ENCODE measurements at places on chromosomes 5 and 9.

GRCh38 chr9:110217656-110218099, 9.7 kb upstream of the C9orf152 start:
- DNase-seq = no peak

- DNase-seq = no peak
Observed at GRCh38 chr5:66307647-66308241, 163.6 kb downstream of the SREK1 start.

DNA sequence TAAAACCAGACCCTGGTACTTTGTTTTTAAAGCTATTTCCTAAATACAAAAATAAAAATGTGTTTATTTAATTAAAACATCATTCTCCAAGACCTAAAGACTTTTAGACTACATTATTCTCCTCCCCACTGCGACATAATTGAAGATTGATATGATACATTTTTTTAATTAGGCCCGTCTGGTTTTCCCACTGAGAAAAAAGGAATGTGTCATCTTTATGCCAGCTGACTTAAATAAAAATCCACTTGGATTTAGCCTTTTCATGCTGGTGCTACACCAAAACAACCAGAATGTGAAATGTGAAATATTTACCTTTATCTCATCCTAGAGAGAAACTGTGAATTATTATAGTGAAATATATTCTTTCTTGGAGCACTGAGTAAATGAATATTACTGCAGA, 155.5 kb upstream of the PPP1R2B start:
- no peak for DNase-seq

- DNase-seq = no peak
Observed at GRCh38 chr5:82595113-82595512, 317.0 kb upstream of the RPS23 start.

DNA sequence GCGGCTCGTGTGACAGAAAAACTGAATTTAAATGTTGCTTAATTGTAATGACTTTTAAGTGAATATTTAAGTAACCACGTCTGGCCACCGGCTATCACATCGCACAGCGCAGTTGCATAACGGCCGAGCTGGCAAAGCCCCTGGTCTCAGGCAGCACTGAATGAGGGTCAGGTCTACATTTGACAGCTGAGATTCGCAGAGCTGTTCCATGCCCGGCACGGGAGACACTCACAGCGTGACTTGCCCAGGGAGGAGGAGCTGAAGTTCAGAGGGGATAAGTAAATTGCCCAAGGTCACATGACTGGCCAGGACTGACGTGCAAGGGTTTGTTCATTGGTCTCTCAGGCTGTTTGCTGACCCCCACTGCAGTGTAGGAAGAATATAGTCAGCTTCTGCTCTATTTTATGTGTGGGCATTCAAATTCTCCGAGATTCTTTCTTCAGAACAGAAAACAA, 17.4 kb upstream of the COL5A1 start:
- DNase-seq = no peak

GRCh38 chr5:55732585-55732984, 5.3 kb upstream of the DDX4 start:
- no peak for DNase-seq

DNA sequence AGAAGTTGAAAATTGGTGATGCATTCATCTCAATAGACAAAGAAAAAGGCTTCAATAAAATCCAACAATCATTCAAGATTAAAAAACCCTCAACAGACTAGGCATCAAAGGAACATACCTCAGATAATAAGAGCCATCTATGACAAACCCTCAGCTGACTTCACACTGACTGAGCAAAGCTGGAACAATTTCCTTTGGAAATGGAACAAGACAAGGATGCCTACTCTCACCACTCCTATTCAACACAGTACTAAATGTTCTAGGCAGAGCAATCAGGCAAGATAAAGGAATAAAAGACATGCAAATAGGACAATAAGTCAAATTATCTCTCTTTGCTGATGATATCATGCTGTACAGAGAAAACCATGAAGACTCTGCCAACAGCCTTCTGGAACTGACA, 1188.1 kb downstream of the DTWD2 start:
- no peak for DNase-seq

DNA sequence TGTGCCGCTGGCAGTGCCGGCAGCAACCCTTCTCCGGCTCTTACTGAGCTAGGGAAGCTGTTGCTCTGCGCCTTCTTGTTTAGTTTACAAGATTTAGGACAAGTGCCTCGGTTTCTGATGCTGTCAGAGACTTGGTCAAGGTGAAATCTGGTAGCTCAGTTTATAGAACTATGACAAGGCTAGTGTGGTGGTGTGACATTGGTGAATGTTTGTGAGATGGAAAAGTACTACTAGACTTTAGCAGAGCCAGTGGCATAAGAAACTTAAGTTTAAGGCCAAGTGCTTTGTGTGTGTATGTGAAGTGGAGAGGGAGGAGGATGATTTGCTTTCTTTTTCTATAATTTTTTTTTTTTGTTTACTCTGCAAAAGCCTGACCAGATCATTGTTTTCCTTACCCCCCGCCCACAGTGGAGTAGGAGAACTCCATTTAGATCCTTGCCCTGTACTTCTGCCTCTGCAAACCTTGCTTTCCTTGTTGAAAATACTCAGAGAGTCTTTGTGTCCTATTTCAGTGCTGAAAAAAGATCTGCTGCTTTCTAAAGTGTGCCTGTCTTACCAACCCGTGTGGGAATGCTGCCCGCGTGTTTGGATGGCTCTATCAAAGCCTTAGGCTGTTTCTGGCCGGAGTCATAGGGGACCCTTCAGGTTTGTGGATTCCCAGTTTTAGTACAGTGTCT, 75.9 kb downstream of the TRIO start:
- DNase-seq = no peak

GRCh38 chr9:131628459-131629225, 83.3 kb downstream of the PRRT1B start:
- no peak for DNase-seq

DNA sequence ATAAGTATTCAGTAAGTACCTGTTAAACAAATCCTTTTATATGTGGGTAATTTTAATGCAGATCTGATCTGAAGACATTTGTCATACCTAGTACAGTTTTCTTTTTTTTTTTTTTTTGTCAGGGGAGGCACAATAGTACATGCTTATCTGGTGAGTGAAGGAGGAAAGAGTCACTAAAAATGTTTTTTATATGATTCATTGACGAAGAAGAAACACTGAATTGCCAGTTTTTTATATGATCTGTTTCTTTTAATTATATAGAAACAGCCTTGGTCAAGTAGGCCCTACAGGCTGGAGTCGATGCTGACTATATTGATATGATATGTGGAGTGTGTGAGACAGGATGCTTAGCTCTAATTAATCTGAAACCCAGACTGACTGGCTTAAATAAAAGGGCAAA, 315.2 kb downstream of the PSAT1 start:
- DNase-seq = no peak

GRCh38 chr5:113205807-113206206, 229.0 kb downstream of the TSSK1B start:
- no peak for DNase-seq

DNA sequence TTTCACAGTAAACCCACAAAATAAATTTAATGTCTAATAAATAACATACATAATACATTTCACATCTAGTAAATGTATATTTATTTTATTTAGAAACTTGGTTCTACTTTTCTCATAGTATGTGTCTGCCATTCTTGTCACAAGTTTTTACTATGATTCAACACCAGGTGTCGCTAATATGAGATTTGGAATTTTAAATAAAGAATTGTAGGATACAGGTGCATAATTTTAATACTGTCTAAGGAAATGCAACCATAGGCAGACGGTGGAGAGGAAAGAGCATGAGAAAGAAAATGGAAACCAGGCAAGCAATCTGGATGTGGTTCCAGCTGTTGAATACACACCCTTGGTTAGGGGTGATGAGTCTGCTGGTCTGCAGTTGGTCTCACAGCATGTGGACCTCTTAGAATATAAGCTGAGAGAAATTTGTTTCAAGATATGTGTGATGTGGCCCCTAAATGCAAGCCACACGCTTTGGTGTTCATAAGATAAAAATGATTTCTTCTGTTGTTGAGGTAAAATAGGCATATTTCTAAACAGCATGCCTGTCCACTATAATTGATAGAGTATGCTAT, 114.7 kb upstream of the TXNDC8 start:
- DNase-seq = no peak

DNA sequence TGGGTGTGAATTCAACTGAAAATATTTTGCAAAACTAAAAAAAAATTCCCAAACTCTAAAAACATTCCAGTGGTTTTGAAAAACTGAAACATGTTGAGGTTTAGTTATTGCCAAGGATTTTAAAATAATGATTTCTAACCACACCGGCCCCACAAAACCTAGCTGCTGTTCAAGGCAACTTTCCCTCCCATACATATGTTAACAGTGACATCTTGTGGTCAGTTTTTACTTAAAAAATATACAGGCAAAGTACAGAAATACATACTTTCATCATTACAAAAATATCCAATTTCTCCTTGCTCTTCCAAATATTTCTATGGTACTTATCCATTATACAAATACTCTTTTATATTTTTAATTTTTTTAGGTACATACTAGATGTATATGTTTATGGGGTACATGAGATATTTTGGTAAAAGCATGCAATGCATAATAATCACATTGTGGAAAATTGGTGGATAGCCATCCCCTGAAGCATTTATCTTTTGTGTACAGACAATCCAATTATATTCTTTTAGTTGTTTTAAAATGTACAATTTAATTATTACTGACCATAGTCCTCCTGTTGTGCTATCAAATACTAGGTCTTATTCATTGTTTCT, 34.4 kb upstream of the MRPS30 start:
- DNase-seq = no peak

DNA sequence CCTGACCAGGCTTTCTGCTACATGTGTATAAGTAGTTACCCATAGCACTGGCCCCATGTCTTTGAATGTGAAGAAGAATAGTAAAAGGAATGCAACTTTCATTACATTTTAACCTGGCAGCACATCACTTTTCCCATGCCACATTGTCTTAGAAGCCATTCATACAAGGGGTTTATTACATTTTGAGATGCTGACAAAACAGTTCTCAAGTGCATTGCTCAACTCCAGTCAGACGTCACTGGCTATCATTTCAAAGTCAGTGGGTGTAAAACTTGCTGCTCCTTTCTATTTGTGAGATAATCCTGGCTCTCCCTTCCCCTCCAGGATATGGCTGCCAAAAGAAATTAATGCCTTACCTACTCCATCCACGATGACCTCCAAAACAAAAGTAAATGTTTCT, 97.0 kb upstream of the VCAN start:
- DNase-seq = no peak

DNA sequence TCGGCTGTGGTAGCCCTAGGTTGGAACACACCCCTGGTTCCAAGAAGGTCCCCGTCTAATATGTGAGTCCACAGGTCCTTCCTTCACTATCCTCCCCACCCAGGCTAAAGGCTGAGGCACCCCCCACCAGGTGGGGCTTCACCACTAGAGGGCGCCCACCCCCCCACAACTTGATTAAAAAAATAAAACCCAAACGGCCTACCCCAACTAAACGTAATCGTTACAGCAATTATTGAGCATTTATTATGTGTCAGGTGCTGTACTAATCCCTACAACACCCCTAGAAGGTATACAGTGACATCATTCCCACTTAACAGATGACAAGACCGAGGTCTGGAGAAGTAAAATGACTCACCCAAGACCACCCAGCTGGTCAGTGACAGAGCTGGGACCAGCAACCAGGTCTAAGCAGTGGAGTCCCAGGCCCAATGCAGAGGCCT, 65.0 kb downstream of the FGF18 start:
- DNase-seq = peak; percentile 11

DNA sequence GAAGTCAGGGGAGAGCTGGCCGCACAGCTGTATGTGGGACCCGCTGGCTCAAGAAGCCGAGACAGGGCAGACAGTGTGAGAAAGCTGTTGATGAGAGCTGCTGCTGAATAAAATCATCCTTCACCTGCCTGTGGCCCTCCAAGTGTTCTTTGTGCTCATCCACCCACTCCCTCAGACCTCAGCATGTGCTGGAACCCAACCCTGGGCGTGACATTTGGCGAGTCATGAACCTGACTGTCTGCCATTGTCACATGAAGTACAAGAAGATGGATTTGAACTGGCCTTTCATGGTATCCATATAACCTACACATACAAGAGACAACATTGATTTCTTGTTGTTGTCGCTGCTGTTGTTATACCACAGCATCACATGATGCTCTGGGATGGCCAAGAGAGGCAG, 139.7 kb upstream of the PLCXD3 start:
- DNase-seq = no peak

DNA sequence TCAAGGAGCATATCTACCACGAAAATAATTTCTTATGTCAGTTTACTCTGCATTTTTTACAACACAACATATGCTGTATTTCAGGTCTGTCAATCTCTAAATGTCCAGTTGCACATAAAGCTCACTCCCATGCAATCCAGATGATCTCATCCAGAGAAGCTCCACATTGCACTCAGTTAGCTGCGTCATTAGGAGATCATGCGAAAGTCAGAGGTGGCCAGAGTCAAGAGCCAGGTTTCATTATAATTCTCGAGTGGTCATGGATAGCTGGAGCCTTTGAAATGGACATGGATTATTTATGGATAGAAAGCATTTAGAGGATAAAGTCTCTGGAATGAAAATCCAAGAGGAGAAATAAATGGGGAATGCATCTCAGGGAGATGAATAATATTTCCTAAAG, 232.3 kb downstream of the GAS1 start:
- DNase-seq = no peak

DNA sequence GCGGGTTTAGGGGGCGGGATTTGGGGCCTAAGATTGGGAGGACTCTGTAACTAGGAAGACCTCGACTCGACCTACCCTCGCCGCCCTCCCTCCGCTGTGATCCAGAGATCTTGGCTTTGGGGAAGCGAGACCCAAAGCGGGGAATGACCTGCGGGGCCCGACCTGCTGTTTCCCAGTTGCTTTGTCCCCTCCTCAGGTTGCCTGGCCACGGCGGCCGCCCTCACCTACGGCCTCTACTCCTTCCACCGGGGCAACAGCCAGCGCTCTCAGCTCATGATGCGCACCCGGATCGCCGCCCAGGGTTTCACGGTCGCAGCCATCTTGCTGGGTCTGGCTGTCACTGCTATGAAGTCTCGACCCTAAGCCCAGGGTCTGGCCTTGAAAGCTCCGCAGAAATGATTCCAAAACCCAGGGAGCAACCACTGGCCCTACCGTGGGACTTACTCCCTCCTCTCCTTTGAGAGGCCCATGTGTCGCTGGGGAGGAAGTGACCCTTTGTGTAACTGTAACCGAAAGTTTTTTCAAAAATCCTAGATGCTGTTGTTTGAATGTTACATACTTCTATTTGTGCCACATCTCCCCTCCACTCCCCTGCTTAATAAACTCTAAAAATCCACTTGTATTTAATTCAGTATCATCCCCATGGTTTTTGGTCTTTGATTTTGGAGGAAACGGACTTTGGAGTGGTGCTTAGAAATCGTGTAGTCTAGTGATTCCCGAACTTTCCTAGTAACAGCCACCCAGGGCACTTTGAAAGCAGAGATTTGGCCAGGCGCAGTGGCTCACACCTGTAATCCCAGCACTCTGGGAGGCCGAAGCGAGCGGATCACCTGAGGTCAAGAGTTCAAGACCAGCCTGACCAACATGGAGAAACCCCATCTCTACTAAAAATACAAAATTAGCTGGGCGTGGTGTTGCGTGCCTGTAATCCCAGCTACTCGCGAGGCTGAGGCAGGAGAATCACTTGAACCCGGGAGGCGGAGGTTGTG, 878 bp downstream of the HIGD2A start:
- no peak for DNase-seq

Measured in stimulated activated CD8-positive, alpha-beta memory T cell treated with anti-CD3 and anti-CD28 coated beads, Interleukin-4, amount 100 ng/mL, for 1 hour (primary cell).